ENCODE measurements at places on chromosomes 1 and 21.

DNA sequence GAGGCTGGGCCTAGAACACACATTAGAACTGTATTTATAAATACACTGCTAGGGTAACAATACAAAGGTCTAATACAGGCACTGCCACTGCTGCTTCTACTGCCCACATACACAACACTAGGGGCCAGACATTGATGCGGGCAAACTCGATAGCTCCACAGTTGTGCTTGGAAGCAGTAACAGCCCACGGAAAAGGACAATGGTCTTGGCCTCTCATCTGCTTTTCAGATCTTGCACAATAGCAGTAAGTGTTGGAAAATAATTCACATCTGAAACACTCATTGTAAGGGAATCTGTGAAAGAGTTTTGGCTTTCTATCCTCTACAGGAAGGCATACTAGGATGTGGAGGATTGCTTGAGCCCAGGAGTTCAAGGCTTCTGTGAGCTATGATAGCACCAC is 6.9 kb upstream of the SPOCD1 start:
- DNase-seq, result no peak

DNA sequence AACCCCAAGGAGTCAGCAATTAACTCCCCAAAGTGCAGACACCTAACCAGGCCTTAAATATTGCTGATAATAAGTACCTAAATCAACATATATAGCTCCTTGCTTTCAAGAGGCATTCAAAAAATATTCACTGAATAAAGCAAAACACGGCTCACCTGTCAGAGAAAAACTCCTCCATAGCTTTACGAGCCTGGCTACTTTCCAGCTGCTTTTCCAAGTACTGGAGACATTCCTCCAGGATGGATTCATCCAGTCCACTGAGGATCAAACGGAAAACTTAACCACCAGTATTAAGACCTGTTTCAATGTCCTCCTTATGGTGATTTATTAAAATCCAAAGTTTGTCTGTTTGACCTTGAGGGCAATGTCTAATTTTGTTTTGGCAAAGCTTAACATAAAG is 44.6 kb downstream of the UBR4 start:
- no peak for DNase-seq

DNA sequence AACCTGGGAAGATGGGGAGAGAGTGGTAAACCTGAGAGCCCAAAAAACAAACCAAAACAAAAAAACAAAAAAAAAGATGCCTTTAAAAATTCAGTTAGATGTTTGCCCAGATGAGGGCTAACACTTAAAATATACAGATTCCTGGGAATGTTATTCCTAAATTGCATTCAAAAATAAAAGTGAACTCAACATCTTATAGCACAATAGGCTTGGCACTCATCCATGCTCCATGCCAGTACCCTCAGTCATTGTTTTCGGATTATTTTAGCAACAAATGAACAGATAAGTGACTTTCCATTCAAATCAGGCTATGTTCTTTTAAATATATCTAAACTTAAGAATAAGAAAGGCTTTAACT is 3.7 kb downstream of the ATP1A1 start:
- DNase-seq, result no peak

DNA sequence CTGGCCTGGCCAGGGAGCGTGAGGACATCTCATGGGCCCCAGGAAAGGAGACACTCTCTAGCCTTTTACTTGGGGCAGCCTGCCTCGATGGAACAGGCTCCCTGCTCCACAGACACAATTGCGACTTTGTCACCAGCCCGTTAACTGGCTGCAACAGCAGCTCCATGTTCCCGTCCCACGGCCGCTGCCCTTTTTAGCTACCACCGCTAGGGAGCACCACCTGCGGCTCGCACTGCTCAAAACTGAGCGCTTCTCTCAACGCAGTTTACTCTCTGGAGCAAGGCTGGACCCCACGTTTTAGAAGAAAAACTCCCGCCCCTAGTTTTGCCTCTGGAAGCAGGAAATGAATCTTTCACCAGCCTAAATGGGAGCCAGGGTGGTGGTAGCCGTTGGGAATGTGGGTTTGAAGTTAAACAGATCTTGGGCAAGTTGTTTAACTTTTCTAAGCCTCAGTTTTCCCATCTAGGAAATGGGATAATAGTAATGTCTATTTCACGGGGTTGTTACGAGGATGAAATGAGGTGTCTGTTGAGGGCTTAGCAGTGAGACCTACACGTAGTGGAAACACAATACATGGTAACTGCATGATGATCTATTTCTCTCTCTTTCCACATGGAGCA is 3.5 kb upstream of the LRRC38 start:
- no peak for DNase-seq

DNA sequence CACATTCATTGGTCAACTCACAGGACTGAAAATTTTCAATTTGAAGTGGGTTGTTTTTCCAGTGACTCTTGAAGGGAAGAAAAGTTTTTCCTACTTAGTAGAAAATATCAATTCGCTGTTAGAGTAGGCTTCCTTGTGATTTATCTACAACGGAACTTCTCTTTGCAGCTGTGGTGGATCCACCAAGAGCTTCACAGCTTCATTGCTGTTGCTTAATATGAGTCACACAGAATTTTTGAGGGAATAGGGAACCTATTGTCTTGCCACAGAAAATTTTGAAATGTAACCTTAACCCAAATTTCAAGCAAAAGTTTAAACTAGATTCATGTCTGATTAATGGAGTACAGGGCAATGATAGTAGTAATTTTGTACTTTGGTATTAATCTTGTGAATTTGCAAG is 58.4 kb upstream of the IFI44L start:
- no peak for DNase-seq

Data from NCI-H1930 (cell line).